ENCODE measurements at places on chromosomes 3 and 15. TPM values are rescaled to one million over a fixed set of nuclear protein-coding genes. Genes with fewer than 3 reads are reported as not detected.

DNA sequence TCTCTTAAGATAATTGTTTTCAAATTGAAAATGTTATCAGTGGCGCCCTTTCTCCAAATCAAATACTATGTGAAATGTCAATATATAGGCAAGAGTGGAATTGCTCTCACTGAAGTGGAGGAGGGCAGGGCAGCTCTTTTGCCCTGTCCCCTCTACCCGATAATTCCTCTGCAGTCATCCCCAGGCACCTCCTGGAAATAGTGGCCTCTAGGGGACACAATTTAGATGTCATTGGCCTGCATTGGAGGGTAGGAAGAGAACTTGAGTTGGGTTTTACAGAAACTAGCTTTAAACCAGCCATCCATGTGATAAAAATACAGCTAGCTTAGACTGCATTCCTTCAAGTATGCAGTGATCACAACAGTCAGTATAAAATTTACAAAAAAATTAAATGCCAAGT lies 288.9 kb downstream of the EDEM1 start:
- no peaks in the 10 kb centered on the region for H3K27me3 ChIP-seq
- no peak overlapping the region for H3K27ac ChIP-seq
- H3K4me1 ChIP-seq, result no peaks in the 10 kb centered on the region
- no peaks in the 10 kb centered on the region for H3K36me3 ChIP-seq

GRCh38 chr3:52405066-52405465 lies 39.8 kb downstream of the SEMA3G start:
- no peak overlapping the region for H3K4me3 ChIP-seq
- no peak for DNase-seq
- H3K36me3 ChIP-seq, result peaks cover 6% of the 10 kb centered on the region
- no peaks in the 10 kb centered on the region for H3K27me3 ChIP-seq

TM6SF1 gene
- 26.8 TPM for total RNA-seq

DNA sequence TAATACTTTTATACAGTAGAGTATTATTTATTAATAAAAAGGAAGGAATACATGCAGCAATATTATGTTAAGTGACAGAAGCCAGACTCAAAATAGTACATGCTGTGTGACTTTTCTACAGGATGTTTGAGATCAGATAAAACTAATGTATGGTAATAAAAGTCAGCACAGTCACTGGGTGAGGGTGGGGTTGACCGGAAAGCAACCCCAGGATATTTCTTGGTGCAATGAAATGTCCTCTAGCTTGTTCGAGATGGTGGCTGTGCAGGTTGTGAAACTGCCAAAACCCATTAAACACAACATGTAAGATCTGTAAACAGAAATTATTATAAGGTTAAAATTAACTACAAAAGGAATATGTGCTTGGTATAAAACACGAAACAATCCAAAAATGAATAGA lies 20.8 kb upstream of the ALDH1L1 start:
- no peak overlapping the region for H3K4me3 ChIP-seq
- no peak overlapping the region for H3K27ac ChIP-seq
- no peaks in the 10 kb centered on the region for H3K27me3 ChIP-seq
- no peak for DNase-seq
- H3K4me1 ChIP-seq, result peaks cover 5% of the 10 kb centered on the region

- H3K36me3 ChIP-seq, result peaks cover 6% of the 10 kb centered on the region
- peaks cover 9% of the 10 kb centered on the region for H3K4me1 ChIP-seq
- no peaks in the 10 kb centered on the region for H3K27me3 ChIP-seq
- no peak for DNase-seq
- H3K4me3 ChIP-seq, result no peak overlapping the region
These were observed 5.1 kb downstream of the ANP32A start for GRCh38 chr15:68815598-68815997.

GRCh38 chr15:91142106-91142744 lies 42.2 kb downstream of the SV2B start:
- H3K36me3 ChIP-seq, result no peaks in the 10 kb centered on the region
- no peaks in the 10 kb centered on the region for H3K27me3 ChIP-seq
- DNase-seq, result peak; percentile 3
- H3K27ac ChIP-seq, result no peak overlapping the region
- no peaks in the 10 kb centered on the region for H3K4me1 ChIP-seq
- no peak overlapping the region for H3K4me3 ChIP-seq

DNA sequence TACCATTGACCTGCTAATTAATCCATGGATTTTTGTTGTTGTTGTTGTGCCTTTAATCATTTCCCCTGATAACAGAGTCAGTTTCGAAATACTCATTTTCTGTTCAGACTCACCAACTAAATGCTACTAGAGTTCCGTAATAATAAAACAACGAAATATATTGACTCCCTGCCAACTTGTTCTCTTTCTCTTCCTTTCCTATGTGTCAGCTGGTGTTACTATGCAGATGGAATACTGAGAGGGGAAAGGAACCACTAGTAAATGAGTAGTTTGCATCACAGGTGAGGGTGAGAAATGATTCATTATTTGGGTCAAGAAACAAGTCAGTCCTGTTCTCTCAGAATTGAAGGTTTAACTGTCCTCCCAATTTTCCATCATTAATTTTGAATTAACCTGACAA lies 1027.3 kb downstream of the TUSC7 start:
- DNase-seq, result no peak
- no peak overlapping the region for H3K27ac ChIP-seq
- H3K27me3 ChIP-seq, result no peaks in the 10 kb centered on the region

DNA sequence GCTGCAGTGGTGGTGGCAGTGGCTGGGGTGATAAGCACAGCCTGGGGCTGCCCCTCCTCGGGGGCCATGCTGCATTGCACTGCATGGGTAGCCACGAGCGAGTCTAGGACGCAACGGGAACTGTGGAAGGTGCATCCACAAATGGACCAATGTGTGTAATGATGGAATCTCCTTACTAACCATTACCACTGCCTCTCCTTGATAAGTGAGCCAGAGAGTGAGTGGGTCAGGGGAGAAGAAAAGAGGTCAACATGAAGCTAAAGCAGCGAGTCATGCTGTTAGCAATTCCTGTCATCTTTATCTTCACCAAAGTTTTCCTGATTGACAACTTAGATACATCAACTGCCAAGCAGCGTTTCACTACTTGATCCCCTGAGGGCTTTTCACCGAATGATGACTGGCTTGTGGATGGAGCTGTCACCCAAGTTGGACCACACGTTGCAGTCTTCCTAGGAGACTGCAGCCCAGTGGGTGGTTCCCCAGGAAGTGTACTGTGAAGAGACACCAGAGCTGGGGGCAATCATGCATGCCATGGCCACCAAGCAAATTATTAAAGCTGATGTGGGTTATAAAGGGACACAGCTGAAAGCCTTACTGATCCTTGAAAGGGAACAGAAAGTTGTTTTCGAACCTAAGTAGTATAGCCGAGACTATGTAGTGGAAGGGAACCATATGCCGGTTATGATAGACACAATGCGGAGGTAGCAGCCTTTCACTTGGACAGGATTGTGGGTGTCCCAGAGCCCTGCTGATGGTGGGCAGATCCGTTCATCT lies 20.6 kb downstream of the SAMD7 start:
- H3K27ac ChIP-seq, result no peak overlapping the region
- no peaks in the 10 kb centered on the region for H3K36me3 ChIP-seq
- no peak for DNase-seq
- no peaks in the 10 kb centered on the region for H3K4me1 ChIP-seq
- H3K4me3 ChIP-seq, result no peak overlapping the region
- peaks cover 25% of the 10 kb centered on the region for H3K27me3 ChIP-seq

GRCh38 chr15:69096626-69097025 lies 63.8 kb upstream of the GLCE start:
- H3K4me1 ChIP-seq, result peaks cover 19% of the 10 kb centered on the region
- H3K27ac ChIP-seq, result no peak overlapping the region
- H3K27me3 ChIP-seq, result no peaks in the 10 kb centered on the region
- no peak for DNase-seq
- no peaks in the 10 kb centered on the region for H3K36me3 ChIP-seq

- H3K27ac ChIP-seq, result no peak overlapping the region
- peak; percentile 59 for DNase-seq
- H3K27me3 ChIP-seq, result no peaks in the 10 kb centered on the region
- no peak overlapping the region for H3K4me3 ChIP-seq
- H3K36me3 ChIP-seq, result no peaks in the 10 kb centered on the region
- H3K4me1 ChIP-seq, result peaks cover 15% of the 10 kb centered on the region
These were observed 4.6 kb upstream of the HACD3 start for GRCh38 chr15:65525622-65526021.

HTR3E gene
- not detected for total RNA-seq

GRCh38 chr3:27293939-27294338 lies 75.2 kb downstream of the NEK10 start:
- no peaks in the 10 kb centered on the region for H3K4me1 ChIP-seq
- no peak overlapping the region for H3K4me3 ChIP-seq
- H3K27ac ChIP-seq, result no peak overlapping the region
- no peak for DNase-seq
- no peaks in the 10 kb centered on the region for H3K27me3 ChIP-seq
